ENCODE measurements at places on chromosomes 12 and 14.

DNA sequence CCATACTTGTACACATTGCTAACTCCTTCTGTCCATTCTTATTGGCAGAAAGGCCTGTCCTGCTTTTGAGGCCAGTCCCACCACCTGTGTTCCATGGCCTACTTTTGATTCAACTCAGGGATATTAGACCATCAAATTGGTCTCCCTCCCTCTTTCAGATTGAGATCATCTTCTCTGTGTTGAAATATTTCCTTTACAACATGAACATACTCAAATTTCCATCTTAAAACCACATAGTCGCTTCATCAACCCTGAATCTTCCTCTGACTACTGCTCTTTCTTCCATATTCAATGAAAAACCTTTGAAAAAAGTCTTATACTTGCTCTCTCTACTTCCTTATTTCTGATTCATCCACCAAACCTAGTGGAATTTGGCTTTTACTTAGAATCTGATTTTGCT, 34.9 kb downstream of the TRMT5 start:
- no peak for DNase-seq

DNA sequence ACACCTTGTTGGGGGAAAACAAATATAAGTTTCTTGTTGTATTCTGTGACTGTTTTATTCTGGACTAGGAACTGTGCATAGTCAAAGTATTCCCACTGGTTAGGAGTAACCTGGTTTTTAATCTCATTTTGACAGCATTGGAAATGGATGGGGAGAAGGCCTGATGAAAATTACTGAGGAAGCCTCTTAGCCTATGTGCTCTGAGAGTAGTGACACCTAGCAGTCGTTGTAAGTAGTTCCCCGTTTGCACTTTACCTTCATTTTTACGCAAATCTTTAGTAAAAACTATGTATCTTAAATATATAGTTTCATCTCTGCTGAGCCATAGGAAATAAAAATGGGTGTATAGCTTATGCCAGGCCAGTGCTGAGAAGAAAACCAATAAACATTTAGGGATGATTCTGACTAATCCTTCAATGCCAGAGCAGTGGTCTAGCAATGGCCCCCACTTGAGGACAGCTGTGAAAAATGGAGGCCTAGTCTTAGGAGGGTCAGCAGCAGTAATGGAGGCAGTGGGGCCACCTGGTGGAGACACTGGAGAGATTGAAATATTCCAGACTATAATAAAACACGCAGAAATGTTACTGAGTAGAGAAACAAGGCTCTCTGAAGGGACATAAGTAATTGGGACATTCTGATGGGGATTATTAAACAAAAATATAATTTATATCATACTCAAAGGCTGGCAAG, 133.2 kb upstream of the NOVA1 start:
- no peak for DNase-seq

DNA sequence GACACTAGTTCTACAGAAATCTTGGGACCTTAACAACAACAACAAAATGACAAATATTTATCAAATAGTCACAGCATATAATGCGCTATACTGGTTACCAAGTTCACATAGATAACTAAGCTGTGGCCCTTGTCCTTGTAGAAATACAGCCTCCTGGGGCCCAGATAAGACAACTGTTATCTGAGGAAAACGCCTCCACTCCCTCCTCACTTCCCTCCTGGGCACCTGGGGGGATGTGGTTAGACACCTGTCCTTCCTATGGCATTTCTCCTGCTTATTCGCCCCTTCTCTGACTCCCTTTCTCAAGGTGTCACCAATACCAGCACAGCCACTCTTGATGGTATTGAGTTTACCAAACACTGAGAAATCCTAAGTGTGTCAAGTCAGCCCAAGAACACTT, 419.4 kb downstream of the RAD51B start:
- DNase-seq = no peak

DNA sequence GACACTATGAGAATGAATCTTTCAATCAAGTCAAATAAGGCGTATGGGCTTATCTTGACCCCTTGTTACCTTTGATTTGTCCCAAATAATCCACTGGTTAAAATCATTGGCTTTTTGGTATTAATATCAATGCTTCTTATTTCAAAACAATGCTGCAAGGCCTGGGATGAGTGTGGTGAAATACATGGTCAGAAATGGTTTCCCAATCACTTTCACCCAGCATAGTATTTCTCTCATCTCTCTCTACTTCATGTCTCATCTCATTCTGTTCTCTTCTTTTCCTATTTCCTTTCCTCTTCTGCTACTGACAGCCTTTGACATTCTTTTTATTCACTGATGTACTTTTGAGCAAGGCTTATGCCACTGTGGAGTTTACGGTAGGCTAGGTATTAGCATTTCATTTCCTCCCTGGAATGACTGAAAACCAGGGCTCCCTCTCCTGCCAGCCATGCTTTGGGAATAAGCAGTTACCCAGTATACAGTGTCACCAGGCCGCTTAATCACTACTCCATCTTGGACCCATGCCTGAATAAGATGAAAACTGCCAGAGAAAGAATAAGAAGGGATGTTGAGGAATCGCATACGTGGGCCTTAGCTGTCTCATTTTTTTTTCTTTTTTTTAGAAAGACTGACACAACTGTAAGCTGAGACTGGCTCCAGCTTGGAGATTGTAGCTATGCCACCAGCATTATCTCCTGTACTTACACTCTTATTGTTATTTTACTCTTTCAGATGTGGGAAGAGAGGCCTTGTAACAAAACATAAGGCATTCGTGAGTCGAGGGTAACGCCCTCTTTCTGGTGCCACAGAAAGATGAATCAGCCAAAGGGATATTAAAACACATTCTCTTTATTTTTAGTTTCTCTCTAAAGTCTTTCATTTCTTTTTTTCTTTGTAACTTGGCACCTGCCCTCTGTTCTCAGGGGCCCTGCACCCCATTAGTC, 53.5 kb downstream of the IGF1 start:
- no peak for DNase-seq

- DNase-seq = no peak
These were observed at the start of gene PLEKHG3 for GRCh38 chr14:64704143-64704742. PLEKHG3 (plus strand) TSS chr14:64704424; CDS start chr14:64727632, 23,208 bp downstream.

DNA sequence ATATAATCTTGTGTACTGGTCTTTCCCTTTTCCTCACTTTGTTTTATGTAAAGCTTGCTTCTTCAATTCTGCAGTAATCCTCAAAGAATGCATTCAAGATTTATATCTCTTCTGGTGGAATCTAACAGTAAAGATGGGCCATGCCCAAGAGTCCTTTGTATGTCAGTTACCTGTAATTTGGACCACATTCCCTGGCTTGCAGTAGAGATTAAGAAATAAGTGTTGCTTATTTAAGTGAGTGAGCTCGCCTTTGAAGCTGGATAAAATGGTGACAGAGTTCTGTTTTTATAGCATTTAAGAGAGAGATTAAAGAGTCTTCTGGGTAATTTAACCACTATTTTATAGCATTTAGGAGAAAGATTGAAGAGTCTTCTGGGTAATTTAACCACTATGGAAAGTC, 262.1 kb upstream of the ATP2B1 start:
- no peak for DNase-seq

DNA sequence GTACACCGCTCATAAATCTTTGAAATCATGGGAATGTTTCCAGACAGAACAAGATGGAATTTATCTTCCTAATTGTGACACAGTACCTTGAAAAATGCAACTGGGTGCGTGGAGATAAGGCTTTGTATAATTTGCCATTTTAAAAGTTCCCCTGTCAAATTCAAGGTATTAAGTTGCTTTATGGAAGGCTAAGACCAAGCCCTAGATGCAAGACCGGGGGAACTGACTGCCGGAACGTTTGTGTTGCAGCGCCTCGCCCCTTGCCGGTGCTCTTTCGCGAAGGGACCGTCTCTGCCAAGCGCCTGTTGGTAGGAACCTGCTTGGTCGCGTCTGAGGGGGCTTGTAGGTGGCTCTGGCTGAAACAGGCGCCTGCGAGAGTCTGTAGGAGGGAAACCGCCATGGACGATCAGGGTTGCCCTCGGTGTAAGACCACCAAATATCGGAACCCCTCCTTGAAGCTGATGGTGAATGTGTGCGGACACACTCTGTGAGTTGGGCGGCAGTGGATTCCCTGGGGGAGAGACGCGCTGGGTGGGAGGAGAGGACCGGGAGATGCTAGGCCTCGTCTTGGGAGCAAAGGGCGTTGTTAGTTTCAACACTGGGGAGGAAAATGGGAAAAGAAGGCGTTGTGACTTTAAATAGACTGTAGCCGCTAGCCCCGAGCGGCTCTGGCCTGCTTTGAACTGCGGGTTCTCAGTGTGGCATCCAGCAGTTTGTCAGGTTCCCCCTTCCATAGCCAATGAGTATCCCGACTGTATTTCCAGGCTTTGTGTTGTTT, at the start of gene MNAT1:
MNAT1 (plus strand) TSS at position 297 of the 778 bp plus-strand sequence; CDS start at position 399, 102 bp downstream.
- DNase-seq = peak; percentile 77

DNA sequence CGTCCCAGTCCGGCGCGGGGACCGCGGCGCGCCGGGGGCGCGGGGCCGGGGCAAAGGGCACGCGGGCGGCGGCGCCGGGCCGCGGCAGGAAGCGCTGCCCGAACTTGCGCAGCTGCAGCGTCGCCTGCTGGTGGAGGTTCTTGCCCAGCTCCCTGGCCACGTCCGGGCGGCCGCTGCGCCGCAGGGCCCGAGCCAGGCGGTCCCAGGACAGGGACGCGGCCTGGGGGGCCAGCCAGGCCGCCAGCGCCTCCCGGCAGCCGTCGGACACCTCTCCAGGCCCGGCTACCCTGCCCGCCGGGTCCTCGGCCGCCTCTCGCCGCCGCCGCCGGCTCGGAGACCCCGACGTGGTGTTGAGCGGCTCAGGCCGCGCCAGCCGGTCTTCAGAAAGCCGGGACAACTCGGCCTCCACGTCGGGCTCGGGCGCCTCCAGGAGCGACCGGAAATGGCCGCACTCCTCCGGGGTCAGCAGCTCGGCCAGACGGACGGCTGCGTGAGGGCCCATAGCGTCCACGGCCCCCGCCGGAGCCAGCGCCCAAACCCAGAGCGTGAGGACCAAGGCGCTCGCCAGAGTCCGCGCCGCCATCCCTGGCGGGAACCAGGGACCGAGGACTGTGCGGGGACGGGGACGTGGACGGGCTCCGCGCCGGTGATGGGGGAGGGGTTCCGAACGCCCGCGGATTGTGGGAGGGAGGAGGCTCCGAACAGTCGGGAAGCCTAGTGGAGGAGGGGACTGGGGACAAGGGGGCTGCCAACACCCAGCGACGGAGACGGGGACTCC, 34.0 kb downstream of the FIGNL2 start:
- peak; percentile 70 for DNase-seq

DNA sequence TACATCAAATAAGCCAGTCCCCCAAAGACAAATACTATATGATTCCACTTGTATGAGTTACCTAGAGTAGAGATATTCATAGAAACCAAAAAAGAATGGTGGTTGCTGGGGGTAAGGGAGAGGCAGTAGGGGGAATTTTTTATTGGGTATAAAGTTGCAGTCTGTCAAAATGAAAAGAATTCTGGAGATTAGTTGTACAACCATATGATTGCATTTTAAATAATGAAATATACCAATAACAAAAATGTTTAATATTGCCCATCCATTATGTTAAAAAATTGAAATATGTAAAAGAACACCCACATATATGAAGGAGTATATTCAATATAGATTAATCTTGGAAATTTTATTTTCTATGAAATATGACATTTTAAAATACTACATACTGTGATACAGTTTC, 1383.5 kb downstream of the FSCB start:
- no peak for DNase-seq

GRCh38 chr14:93032421-93032936, 83.2 kb downstream of the ITPK1 start:
- DNase-seq = no peak

DNA sequence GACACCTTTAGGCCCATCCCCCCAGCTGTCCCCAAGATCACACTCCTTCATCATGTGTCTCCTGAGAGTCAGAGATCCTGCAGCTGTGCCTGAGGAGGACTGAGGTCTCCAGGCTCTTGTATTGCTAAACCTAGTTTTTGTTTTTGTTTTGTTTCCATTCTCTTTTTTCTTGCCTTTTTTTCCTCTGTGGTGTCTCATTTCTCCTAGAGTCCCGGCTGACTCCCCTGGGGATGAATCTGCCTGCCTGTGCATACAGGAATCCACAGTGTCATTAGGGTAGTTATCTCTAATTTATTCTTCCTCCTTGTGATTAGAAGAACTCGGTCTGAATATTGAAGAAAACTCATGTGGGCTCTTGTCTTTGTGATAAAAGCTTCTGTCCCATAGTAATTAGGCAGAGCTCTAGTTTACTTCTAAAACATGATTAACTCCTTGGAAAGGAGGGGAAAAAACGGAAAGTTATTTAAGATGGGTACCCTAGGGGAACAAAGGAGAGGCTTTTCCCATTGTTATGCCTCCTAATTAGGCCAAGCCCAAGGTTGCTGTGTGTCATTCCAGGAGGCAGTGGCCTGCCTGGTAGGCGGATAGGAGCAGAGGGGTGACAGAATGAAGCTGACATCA, 343.2 kb downstream of the ZFP36L1 start:
- DNase-seq = no peak

DNA sequence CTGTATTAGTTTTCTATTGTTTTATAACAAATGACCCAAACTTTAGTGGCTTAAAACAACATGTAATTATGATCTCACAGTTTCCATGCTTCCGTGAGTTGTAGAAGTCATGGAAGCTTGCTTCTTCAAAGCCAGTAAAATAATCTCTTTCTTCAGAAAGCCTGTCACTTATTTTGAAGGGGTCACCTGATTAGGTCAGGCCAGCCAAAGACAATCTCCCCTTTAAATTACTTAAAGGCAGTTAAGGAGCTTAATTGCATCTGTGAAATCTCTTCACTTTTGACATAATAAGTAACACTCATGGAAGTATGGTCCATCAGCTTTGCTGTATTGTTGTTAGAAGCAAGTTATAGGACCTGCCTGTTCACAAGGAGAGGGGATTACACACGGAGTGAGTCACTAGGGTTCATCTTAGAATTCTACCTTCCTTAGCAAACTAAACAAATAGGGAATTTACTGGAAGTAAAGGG, 89.8 kb downstream of the FAR2 start:
- DNase-seq = no peak

- DNase-seq = no peak
These were observed 35.0 kb downstream of the EPS8 start for GRCh38 chr12:15754233-15754632.

GRCh38 chr12:123050331-123050831, 69.9 kb downstream of the ARL6IP4 start:
- DNase-seq = no peak
